Colonic mucosa (tissue), 4 donors: ENCODE measurements at places on chromosomes 2 and 18. TPM values are rescaled to one million over a fixed set of nuclear protein-coding genes. Genes with fewer than 3 reads are reported as not detected.
A peak's percentile ranks its signal among the peaks of the same experiment; 100 is the strongest.

Gene SDC1
- total RNA-seq: 156 TPM

Gene OBSL1
- total RNA-seq: 9.9 TPM

Gene FTCDNL1
- 1.3 TPM for total RNA-seq

DNA sequence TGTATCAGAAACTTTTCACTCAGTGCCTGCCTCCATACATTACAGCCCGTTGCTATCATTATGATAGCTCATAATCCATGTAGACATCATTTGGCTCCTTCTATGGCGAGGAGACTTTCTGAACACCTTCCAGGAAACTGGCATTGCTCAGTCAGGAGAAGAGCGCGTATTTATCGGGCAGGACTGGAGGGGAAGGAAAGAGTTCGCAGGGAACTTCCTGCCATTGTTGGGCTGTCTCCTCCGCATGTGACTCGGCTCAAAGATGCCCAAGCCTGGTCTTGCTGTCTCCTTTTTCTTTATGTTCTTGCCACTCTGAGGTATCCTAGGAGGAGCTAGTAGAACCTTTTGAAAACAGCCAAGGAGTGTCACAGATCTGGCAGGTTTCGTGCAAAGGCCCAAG lies 156.8 kb downstream of the CTIF start:
- no peaks in the 10 kb centered on the region for H3K4me1 ChIP-seq
- H3K36me3 ChIP-seq: no peaks in the 10 kb centered on the region
- no peaks in the 10 kb centered on the region for H3K27me3 ChIP-seq
- no peak overlapping the region for H3K27ac ChIP-seq
- no peak overlapping the region for H3K4me3 ChIP-seq

DNA sequence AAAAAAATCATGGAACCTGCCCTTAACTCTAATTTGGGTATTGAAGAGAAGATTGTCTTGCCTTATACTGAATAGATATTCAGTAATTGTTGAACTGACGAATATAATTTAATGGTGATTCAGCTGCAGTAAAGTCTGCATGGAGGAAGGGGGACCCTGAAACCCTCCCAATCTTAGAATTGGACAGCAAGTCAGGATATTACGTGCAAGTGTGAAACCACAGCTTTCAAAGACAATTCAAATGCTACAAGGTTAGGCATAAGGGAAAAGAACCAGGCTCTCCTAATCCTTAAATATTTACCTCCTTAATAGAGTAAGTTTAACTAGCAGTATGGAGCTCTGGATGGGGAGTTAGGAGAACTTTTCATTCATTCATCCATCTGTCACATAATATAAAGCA lies 226.9 kb upstream of the TNP1 start:
- no peak for DNase-seq
- H3K4me1 ChIP-seq: no peaks in the 10 kb centered on the region
- no peak overlapping the region for H3K27ac ChIP-seq
- no peaks in the 10 kb centered on the region for H3K36me3 ChIP-seq
- no peaks in the 10 kb centered on the region for H3K27me3 ChIP-seq

Gene APLF
- total RNA-seq: 0.96 TPM

Gene KLHL30
- 0.13 TPM for total RNA-seq

GRCh38 chr2:114294741-114295140 lies 147.7 kb upstream of the DPP10 start:
- H3K27me3 ChIP-seq: no peaks in the 10 kb centered on the region
- H3K36me3 ChIP-seq: no peaks in the 10 kb centered on the region
- no peak overlapping the region for H3K27ac ChIP-seq

- no peaks in the 10 kb centered on the region for H3K36me3 ChIP-seq
- no peak overlapping the region for H3K27ac ChIP-seq
- H3K4me1 ChIP-seq: no peaks in the 10 kb centered on the region
Observed at GRCh38 chr18:74582642-74583041, 15.0 kb upstream of the ZNF407 start.

Gene C2orf15
- 3.6 TPM for total RNA-seq

Gene XDH
- 44.4 TPM for total RNA-seq

Gene NEURL3
- 2.6 TPM for total RNA-seq

Gene CAVIN2
- total RNA-seq: 5.5 TPM

DNA sequence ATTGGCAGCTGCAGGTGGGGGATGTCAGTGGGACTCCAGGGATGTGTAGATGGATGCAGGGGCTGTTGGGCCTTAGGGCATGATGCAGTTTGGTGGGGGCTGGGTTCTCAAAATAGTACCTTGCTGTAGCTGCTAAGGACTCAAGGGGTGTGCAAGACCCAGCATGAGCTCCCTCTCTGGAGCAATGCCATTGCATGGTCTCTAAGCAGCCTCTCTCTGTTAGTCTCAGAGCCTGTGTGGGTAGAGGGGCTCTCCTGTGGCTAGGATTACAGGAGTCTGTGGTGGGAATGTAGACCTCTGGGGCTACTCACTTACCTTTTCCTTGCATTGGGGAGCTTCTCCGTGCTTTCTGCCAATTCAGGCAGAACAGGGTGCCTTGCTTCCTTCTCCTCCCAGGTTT lies 228.9 kb downstream of the LPIN1 start:
- H3K36me3 ChIP-seq: no peaks in the 10 kb centered on the region
- no peaks in the 10 kb centered on the region for H3K27me3 ChIP-seq
- H3K27ac ChIP-seq: no peak overlapping the region

Gene COL3A1
- 119 TPM for total RNA-seq

GRCh38 chr18:46531482-46531881 lies 125.5 kb downstream of the LOXHD1 start:
- H3K36me3 ChIP-seq: no peaks in the 10 kb centered on the region
- no peak overlapping the region for H3K4me3 ChIP-seq
- H3K4me1 ChIP-seq: no peaks in the 10 kb centered on the region
- H3K27me3 ChIP-seq: no peaks in the 10 kb centered on the region

DNA sequence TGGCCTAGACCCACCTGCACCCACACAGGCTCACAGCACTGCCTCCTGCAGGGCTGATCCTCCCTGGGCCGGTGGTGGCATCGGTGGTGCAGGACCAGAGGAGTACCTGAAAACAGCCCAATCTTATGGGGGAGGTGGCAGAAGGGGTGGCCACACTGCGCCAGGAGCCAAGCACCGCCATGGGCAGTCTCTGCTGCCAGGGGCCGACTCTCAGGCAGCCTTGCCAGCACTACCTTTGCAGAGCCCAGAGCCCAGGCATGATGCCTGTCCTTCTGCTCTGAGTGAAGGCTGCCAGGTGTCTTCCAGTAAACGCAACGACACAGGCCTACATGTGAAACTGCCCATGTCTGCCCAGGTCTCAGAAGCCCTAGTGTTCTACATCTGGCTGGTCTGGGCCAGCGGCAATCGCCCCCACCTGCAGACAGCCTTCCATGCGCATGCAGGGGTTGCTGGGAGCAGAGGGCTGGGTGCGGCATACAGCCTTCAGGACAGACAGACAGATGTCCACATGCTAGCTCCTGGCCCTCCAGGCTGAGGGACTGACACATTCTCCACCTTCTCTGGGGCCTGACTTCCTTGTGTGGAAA lies 6.8 kb downstream of the HS6ST1 start:
- peak; percentile 16 for DNase-seq
- H3K36me3 ChIP-seq: no peaks in the 10 kb centered on the region
- no peak overlapping the region for H3K4me3 ChIP-seq
- H3K27ac ChIP-seq: no peak overlapping the region

Gene SOS1
- total RNA-seq: 26.3 TPM

DNA sequence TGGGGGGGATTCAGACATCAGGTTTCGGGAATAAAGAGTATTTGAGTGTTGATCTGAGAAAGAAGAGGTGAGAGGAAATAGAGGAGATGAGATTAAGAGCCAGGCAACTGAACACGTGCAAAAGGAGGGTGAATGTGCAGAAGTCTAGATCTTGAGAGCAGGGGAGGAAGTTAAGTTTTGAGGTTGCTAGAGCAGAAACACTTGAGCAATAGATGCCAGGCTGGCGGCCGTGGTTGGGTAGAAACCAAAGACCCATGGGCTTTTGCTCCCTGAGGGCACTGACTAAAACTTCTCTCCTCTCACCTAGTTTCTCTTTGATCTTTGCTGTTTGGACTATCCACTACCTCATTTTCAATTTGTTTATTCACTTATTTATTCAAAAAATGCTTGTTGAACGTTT lies 116.0 kb downstream of the CDC42EP3 start:
- no peak overlapping the region for H3K27ac ChIP-seq
- H3K4me3 ChIP-seq: no peak overlapping the region
- no peaks in the 10 kb centered on the region for H3K36me3 ChIP-seq
- H3K4me1 ChIP-seq: no peaks in the 10 kb centered on the region
- H3K27me3 ChIP-seq: no peaks in the 10 kb centered on the region

GRCh38 chr2:193357508-193357907 lies 1162.8 kb upstream of the TMEFF2 start:
- H3K36me3 ChIP-seq: no peaks in the 10 kb centered on the region
- no peaks in the 10 kb centered on the region for H3K4me1 ChIP-seq
- H3K27ac ChIP-seq: no peak overlapping the region
- no peaks in the 10 kb centered on the region for H3K27me3 ChIP-seq
- H3K4me3 ChIP-seq: no peak overlapping the region

- no peaks in the 10 kb centered on the region for H3K27me3 ChIP-seq
- no peak overlapping the region for H3K4me3 ChIP-seq
- no peak for DNase-seq
- no peak overlapping the region for H3K27ac ChIP-seq
- no peaks in the 10 kb centered on the region for H3K4me1 ChIP-seq
- H3K36me3 ChIP-seq: no peaks in the 10 kb centered on the region
Observed at GRCh38 chr2:12131975-12132374, 385.5 kb downstream of the LPIN1 start.

DNA sequence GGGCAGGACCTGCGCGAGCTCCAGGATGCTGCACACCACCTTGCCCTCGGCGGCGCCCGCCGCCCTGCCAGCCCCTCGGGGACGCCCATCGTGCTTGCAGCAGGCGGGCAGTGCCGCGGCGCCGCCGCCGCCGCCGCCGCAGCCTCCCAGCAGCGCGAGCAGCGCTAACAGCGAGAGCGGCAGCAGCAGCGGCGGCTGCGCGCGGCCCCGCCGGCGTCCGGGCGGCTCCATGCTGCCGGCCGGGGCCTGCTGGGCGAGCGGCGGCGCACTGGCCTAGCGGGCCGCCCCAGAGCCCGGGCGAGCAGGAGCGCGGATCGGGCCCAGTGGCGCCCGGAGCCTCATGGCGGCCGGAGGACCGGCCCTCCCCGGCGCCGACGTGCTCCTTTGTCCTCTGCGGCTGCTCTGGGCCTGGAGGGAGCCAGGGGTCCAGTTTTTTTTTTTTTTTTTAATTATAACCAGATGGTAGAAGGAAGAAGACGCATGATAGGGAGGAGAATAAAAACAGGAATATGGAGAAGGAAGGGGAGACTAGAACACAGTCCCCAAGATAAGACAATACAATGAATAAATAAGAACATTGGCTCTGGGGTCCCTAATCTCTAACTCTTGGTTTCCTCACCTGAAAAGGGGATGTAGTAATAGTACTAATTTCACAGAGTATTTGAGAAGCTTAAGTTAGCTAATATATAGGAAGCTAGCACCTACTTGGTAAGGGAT lies 17.1 kb upstream of the ANKRD62 start:
- DNase-seq: no peak
- no peaks in the 10 kb centered on the region for H3K4me1 ChIP-seq
- H3K27ac ChIP-seq: no peak overlapping the region
- H3K27me3 ChIP-seq: no peaks in the 10 kb centered on the region
- no peaks in the 10 kb centered on the region for H3K36me3 ChIP-seq

DNA sequence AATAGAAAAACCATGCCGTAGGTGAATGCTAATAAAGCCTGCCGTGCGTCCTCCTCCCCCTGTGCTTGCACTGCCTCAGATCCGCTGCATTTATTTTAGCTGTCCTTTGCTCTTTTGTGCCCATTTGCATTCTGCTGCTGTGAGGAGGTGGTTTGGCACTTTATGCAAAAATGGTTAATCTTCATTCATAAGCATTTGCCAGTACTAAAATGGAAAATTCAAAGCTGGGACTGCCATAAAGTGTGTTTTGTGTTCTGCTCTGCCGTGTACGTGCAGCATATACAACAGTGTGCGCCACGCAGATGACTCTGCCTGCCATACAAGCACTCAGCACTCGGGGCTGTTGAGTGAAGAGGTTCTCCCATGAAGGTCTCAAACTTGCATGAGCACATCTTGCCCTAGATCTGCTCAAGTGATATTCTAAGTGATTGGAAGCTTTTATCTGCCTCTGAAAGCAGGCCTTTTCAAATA lies 73.6 kb downstream of the SPATS2L start:
- DNase-seq: no peak
- H3K27ac ChIP-seq: no peak overlapping the region
- no peak overlapping the region for H3K4me3 ChIP-seq
- no peaks in the 10 kb centered on the region for H3K27me3 ChIP-seq
- H3K4me1 ChIP-seq: peaks cover 9% of the 10 kb centered on the region

Gene MARCHF4
- 0.44 TPM for total RNA-seq

Gene HOXD4
- total RNA-seq: 3.6 TPM

- peak; percentile 44 for DNase-seq
- H3K27me3 ChIP-seq: no peaks in the 10 kb centered on the region
- no peaks in the 10 kb centered on the region for H3K4me1 ChIP-seq
- no peaks in the 10 kb centered on the region for H3K36me3 ChIP-seq
Observed at GRCh38 chr2:237207646-237208045, 122.0 kb downstream of the COPS8 start.

DNA sequence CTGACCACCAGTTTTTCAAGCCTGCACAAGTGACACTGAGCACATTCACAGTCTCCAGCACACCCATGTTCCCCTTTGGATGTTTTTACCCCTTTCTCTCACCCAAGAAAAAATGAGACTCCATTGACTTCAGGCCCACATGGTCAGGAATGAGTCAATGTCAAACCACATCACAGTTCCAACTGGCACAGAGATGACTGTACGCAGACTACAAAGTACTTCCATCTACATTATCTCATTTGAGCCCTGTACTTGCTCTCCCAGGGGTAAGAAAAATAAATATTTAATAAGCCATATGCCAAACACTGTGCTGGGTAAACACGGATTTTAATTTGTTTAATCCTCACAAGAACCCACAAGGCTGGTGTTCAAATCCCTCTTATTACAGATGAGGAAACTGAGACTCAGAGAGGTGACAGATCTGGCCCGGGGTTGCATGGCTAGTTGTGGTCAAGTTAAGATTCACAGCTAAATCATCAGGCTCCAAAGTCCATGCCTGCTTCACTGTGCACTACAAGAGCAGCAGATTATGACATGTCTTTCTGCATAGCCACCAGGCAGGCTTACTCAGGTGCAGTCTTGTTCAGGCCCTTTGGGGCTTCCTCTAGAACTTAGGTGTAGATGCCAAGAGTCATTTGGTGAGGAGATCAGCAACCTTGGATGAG lies 106.1 kb downstream of the TXNL1 start:
- H3K27me3 ChIP-seq: no peaks in the 10 kb centered on the region
- no peak overlapping the region for H3K27ac ChIP-seq
- H3K4me3 ChIP-seq: no peak overlapping the region
- H3K4me1 ChIP-seq: no peaks in the 10 kb centered on the region
- DNase-seq: no peak

GRCh38 chr18:68181956-68182355 lies 533.0 kb downstream of the TMX3 start:
- no peak overlapping the region for H3K27ac ChIP-seq
- no peaks in the 10 kb centered on the region for H3K27me3 ChIP-seq
- H3K4me1 ChIP-seq: no peaks in the 10 kb centered on the region
- no peak for DNase-seq
- H3K36me3 ChIP-seq: no peaks in the 10 kb centered on the region

Gene RFX8
- not detected for total RNA-seq
